ENCODE measurements at places on chromosomes 12 and 14.
A peak's percentile ranks its signal among the peaks of the same experiment; 100 is the strongest.

DNA sequence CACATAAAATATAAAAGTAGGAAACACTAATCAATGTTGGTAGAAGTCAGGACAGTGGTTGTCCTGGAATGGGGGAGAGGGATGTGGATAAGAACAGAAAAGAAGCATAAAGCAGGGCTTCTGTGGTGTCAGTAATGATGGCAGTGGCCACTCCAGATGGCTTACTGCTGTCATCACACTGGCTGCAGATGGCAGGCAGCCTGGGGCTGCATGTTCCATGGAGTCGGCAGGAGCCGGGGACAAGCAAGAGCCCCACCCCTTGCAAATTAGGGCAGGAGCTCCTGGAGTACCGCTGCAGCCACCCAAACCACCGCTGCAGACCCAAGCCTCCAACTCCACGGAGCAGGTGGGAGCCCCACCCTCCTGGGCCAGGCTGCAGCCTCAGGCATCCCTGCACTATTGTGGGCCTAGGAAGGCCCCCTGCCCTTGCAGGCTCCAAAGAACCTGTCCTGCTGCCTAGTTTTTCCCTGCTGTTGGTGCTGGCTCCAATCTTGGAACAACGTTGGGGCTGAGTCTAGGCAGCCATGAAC lies 28.8 kb upstream of the SLC5A8 start:
- no peak for DNase-seq

DNA sequence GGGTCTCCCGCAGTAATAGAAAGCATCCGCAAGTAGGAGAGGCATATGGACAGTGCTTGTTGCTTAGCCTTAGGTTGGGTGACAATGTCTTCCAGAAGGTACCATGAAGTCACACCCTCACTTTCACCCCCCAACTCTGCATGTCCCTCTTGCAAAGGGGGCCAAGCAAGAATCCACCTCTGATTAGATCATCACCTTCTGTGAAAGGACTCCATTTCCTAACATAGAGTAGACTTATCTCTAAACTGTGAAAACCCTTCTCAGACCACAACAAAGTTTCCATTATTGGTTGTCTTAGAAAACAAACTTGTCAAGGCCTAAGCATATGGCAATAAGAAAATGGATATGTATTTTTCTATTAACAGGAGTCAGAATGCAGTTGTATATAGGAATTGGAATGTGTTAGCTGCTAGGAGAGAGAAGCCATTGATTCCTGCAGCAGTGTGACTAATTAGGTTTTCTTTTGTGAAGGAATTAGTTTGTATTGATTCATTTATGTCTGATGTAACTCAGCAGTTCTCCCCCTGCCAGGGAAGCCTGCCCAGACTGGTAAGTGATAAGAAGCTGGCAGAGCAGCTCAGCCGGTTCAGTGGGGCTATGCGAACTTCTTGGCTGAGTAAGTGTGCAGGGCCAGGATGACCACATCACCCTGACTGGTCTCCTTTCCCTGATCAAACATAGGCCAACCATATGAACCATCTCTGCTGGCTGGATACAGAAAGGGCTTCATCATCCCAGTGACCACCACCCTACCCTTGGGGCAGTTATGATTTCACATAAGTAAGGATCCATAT lies 107.3 kb upstream of the CCDC196 start:
- DNase-seq, result no peak

DNA sequence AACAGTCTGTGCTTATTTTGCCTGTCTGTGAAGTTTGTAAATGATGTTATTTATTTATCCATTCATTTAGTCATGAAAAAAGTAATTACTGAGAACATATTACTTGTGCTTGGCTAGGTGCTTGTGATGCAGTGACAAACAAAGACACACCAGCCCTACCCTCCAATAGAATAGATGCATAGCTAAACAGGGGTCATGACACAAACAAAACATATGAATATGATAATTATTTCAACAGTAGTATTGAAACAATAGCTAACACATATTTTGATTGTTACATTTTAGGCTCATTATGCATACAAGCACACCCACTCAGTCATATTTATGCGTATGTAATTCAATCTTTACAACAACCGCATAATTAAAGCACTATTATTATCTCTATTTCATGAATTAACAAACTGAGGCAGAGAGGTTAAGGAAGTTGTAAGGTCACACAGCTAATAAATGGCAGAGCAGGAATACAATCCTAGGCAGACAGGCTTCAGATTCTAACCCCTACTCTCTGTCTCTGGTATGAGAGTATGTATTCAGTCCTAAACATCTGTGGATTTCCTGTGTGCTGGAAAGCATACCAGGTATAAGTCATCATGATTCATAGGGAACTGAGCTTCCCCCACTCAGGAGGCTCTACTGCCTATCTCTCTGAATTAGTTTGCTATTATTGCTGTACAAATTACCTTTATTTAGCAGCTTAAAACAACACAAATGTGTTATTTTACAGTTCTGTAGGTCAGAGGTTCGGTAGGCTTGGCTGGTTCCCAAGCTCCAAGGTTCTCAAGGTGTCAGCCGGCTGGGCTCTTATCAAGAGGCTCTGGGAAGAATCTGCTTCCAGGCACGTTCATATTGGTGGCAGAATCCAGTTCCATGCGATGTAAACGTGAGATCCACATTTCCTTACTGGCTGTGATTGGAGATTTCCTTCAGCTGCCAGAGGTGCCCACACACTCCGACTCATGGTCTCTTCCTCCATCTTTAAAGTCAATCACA lies 509.4 kb downstream of the GALC start:
- DNase-seq, result no peak

DNA sequence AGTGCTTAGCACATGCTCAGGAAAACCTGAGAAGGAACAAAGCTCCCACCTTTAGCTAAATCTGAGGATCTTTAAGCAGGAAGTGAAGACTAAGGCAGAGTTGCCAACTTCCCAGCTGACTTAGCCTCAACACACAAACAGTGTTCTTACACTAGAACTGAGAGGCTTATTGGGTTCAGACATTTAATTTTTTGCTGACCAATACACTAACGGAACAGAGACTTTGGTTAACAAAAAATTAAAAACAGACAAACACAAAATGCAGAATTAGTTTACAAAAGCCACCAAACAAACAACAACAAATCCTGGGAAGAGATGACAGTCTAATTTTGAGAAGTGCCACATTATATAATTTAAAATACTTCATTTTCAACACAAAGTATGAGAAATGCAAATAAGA lies 1123.7 kb upstream of the ATXN7L3B start:
- no peak for DNase-seq

GRCh38 chr14:55005071-55005470 lies 21.8 kb downstream of the WDHD1 start:
- no peak for DNase-seq

DNA sequence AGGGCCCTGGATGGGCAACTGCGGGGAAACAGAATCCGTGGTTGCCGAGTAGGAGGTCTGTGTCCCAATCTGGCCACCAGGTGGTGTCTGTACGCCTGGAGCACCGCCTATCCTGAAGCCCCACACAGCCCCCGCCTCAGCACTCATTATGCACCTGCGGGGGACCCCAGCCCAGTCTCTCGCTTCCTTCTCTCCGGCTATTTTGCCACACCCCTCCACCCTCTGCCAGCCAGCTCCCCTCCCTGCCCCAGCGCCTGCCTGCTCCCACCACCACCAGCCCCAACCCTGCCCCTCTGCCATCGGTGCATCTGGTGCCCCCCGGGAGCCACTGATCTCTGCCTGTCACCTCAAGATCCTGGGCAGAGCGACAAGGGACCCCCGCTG lies 2.2 kb upstream of the NXPH4 start:
- DNase-seq, result peak; percentile 76

GRCh38 chr12:31578632-31579031 lies 12.3 kb downstream of the DENND5B start:
- no peak for DNase-seq

DNA sequence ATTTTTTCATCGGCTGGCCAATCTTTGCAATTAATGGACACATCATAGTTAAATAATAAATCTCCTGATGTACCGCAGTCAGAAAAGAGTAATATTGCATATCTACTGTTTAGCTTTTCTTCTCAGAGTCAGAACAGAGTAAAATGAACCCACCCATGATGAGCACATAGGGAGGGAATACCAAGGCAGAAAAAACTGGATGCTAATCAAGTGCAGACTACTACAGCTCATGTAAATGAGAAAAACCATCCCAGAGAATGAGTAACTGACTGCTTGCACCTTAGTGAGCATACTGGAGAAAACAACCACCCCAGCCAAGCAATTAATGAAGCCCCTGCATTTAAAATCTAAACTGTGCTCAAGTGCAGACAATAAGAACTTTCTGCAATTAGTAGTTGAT lies 483.7 kb downstream of the MDGA2 start:
- no peak for DNase-seq

DNA sequence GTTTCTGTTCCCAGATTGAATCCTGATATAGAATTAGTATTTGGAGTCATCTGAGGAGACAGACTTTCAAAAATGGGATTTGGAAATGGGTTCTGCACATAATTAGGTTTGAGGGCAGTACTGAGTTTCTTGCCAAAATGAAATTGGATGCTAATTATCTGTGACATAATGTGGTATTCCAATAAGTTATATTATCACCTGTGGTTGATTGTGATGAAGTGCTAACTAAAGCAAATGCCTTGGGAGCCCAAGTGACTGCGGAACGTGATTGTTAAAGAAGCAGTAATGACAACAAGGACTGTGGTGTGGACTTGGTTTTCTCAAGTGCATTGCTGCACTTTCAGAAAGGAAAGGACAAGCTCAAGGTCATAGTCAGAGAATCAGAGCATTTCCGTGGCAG lies 337.0 kb downstream of the IPO8 start:
- no peak for DNase-seq
